ENCODE measurements at places on chromosomes 2 and 18.
A peak's percentile ranks its signal among the peaks of the same experiment; 100 is the strongest.

DNA sequence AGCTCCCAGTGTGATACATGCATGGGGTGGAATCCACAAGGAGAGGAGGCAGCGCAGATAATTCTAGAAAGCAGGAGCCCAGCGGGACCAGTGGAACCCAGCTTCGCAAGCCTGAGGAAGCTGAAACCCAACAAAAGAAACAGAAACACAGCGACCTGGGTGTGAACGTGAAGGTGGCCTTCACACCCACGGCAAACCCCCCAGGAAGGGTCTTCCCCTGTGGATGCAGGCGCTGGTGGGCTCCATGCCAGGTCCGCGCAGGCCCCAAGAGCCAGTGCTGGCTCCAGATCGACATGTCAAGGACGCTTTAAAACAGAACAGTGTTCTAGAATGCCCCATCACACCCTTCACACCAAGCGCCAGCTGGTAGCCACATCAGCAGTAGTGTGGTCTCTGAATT lies 22.1 kb downstream of the KIF1A start:
- DNase-seq = no peak

GRCh38 chr2:194822657-194823056 lies 834.4 kb upstream of the SLC39A10 start:
- DNase-seq = no peak

- DNase-seq = peak; percentile 88
Observed at GRCh38 chr2:189210250-189211087, 30.9 kb upstream of the COL5A2 start.

DNA sequence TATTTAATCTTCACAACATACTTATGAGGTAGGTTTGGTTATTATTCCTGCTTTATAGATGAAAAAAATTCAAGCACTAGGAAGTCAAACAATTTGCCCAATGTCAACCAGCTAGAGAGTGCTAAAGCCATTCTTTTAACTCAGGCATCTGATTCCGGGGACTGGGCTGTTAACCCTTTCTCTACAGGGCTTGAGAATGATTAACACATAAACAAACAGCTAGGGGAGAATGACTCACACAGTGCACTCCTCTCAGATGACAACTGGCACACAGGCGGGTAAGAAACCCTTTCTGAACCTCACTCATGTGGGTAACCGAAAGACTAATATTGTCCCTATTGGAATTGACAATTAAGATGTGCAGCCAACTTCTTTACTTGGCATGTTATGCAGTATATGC lies 86.3 kb upstream of the FSHR start:
- DNase-seq = no peak

- peak; percentile 40 for DNase-seq
Observed at GRCh38 chr2:182456784-182457183, 29.9 kb upstream of the PDE1A start.

DNA sequence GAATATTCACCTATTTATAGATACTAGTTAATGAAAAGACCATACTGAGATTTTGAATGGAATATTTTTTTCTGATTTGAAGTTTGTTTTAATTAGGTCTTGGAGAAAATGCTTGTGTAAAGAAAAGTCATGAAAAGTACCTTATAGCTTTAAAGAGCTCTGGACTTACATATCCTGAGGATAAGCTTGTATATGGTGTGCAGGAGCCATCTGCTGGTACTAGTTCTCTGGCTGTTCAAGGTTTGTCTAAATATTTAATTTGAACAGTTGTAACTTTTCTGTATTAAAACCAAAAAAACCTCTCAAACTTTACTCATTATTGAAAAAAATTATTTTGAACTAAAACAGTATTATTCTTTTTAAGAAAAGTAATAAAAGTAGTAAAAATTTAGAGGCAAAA lies 50.1 kb downstream of the UBR3 start:
- DNase-seq = no peak

GRCh38 chr2:224890372-224890771 lies 151.9 kb downstream of the DOCK10 start:
- no peak for DNase-seq

GRCh38 chr18:77482190-77483085 lies 232.8 kb downstream of the GALR1 start:
- DNase-seq = no peak

DNA sequence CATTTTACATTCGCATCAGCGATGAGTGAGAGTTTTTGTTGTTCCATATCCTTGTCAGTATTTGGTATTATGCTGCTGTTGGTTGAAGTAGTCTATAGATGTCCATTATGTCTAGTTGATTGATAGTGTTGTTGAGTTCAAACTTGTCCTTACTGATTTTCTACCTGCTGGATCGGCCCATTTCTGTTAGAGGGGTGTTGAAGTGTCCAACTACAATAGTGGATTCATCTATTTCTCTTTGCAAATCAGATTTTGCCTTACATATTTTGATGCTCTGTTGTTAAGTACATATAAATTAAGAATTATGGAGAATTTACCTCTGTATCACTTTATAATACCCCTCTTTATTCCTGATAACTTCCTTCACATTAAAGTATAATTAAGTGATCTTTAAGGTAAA lies 8.7 kb downstream of the SPOPL start:
- DNase-seq = no peak

DNA sequence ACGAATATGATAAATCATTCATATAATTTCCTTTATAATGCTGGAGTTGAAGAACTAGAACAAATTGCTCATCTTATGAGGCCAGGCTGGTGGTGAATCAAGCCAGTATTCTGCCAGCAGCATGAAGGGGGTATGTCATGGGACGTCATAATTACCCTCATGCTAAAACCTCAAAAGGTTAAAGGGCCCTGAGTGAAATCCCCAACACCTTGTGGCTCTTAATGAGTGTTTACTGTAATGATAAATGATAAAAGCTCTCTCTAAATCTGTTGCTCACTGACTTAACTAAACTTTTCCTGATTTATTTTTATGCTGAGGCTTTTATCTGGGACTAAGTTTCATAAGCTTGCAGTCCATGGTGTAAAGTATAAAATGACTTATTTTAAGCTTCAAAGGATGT lies 18.3 kb upstream of the NEDD4L start:
- no peak for DNase-seq

DNA sequence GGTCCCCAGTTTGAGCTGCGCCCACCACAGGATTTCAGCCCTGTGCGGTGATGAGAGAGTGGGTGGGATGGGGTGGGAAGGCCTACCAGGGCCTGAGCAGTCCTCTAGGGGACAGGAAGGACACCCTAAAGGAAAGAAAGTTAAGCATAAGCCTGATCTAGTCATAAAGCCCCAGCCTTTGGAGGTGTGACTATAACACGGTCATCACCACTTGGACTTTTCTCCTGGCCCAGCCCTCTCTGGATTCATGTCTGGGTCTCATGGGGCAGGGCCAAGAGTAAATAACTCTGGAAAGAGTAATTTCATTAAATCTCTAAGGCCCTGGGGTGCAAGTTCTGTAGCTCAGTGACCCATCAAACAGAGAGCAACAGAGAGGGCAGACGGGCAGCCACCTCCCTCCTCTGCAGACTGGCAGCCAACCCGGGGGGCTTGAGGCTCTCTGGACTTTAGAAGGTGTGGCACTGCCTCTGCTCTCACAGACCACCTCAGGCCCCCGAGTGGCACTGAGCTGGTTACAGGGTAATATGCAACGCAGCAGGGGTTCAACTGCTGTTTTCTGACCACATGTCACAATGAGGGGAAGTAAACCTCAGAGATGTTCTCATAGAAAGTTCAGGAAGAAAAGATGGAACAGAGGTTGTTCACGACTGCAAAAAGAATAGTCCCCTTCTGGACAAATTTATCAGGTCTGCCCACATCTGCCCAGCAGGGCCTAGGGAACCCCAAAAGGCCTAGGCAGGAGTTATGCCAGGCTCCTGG lies 41.5 kb downstream of the TGFA start:
- no peak for DNase-seq

GRCh38 chr2:141380008-141380979 lies 750.5 kb downstream of the LRP1B start:
- DNase-seq = no peak

DNA sequence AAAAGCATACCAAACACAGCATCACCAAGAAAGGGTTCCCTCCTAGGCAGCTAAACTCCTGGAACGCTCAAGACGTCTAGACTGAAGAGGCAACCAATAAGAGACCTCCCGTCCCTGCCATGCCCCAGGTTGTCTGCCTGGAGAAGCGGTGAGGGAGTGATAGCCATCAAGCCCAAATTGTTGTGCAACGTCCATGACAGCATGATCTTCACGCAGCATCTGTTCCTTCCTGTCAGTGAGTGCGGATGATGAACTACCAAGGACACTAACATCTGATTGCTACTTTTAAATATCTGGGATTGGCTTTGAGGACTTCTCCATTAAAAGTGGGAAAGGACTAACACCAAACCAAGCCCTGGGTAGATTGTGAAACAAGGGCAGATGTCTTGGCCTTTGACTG lies 149.7 kb downstream of the TXNL1 start:
- DNase-seq = no peak

DNA sequence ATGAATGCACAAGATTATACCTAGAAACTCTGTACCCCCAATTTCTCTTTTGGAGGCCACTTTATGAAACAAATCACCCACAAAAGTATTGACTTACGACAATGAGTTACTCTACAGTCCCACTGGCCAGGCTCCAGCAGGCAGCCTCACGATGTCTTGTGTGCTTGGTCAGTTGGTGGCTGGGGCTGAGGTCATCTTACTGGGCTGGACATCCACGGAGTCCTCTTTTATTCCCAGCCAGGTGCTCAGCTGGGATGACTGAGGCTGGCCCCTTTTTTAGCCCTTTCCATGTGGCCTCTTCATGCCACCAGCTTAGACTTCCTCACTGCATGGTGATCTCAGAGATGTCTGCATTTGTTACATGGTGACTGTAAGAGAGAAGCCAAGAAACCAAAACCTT lies 8.9 kb upstream of the ID2 start:
- DNase-seq = no peak

DNA sequence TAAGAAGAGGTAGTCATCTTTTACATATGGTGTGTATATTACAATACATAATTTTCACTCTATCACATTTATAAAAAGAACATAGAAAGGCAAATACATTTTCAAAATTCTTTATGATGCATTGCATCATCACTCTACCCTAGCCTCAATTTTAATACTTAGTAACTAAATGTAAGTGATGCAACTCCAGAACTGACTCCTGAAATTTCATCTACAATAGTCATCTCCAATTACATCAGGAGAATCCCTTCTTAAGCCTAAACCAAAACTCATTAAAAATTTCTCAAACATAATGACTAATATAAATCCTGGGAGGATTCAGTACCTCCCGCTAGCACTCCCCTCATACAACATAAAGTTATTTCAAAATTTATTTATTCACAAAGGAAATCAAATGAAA lies 15.9 kb downstream of the TMX3 start:
- DNase-seq = peak; percentile 76

- no peak for DNase-seq
Observed at GRCh38 chr2:55518841-55519165, 715 bp upstream of the CFAP36 start.

DNA sequence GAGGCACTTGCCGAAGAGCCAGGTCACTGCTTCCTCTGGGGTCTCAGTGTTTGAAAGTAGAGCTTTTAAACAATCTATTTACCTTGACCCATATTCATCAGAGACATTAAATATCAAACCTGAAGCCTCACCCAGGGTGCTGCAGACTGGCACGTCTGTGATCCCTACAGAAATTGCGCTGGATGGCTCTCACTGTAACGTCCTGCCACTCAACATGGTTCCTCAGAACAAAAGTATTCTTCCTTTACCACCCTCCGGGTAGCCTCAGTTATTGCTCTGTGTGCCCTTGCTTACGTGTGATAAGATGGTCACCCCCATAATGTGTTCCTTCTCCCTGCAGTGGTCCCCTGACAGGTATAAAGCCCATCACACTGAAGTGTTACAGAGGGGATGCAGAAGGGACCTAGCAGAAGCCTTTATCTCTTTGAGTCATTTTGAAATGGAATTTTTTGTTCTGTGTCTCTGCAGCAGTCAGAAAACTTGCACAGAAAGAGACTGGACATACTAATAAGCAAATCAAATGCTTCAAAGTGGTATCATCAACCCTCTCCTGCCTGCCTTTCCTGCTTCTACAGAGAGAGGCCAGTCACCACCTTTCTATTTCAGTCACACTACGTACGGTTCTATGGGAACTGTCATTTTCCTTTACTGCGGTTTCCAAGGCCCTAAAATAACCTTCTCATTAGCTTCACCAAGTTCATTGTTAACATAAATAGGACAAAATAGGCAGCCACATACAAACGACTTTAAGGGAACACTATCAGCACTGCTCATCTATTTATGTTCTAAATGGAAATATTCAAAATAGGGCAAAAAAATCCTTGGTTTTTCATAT lies 86.8 kb downstream of the METTL8 start:
- DNase-seq = no peak

GRCh38 chr2:74953796-74954499 lies 4.5 kb upstream of the POLE4 start:
- DNase-seq = no peak

DNA sequence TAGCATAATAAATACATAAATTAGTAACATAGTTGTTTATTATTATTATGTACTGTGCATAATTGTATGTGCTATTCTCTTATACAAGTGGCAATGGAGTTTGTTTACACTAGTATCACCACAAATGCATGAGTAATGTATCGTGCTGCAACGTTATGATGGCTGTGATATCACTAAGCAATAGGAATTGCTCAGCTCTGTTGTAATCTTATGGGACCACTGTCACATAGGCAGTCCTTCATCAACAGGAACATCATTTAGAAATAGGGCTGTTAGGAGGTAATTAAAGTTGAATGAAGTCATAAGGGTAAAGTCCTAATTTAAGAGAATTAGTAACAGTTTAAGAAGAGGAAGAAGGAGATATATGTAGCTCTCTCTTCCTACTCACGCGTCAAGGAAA lies 33.8 kb downstream of the TEX51 start:
- no peak for DNase-seq

GRCh38 chr2:12442476-12442847 lies 274.3 kb upstream of the TRIB2 start:
- peak; percentile 52 for DNase-seq

GRCh38 chr2:9941996-9942390 lies 9.5 kb upstream of the GRHL1 start:
- DNase-seq = no peak

DNA sequence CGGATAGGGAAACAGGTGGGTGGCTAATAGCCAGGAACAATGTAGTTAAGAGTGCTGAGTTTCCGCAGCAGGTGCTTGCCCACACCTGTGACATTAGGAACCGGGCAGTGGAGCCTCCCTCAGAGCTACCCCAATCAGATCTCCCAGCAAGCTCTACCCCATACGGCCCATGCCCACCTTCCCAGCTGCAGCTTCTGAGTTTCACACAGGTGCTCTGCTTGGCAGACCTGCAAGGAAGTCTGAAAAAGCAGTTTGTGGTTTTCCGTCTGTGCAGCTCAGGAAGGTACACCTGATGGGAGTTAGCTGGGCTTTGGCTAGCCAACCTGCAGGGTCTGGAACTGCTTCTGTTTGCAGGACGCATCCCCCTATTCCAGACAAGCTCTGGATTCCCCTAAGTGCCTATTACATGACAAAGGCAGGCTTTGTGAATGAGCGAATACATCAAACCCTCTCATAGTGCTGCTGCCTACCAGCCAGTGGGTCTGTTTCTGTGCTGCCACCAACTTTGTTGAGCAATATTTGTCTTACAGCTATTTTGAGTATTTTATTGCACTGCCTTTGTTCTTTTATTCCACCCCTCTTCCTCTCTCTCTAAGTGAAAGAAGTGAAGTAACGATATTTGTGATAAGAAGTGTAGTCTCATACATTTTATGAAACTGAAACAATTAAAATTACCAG lies 24.7 kb upstream of the CEP68 start:
- DNase-seq = no peak

GRCh38 chr2:21819454-21819853 lies 695.7 kb downstream of the TDRD15 start:
- DNase-seq = no peak
